ENCODE measurements at places on chromosomes 7 and 10.

- DNase-seq = no peak
Observed at GRCh38 chr7:99326408-99326782, 697 bp downstream of the ARPC1A start.

DNA sequence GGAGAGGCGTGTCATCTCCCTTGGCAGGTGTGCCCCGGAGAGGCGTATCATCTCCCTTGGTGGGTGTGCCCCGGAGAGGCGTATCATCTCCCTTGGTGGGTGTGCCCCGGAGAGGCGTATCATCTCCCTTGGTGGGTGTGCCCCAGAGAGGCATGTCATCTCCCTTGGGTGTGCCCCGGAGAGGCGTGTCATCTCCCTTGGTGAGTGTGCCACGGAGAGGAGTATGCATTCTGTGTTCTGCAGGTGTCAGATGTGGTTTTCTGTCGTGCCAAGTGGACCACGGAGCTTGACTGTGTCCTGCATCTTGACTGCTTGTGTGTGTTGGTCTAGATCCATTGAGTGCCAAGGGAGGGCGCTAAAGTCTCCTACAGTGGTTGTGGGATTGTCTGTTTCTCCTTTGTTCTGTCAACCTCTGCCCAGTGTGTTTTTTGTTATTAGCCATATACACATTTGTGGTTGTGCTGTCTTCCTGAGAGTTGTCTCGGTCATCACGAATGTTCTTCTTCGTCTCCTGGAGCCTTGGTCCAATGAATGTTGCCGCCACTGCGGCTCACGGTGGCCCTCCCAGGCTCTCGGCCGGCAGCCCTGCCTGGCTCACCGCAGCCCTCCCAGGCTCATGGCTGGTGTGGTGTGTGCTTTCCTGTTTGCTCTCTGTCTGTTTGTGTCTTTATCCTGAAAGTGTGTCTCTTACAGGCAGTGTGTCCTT lies 96.8 kb downstream of the INPP5A start:
- DNase-seq = no peak

GRCh38 chr10:24346877-24347519 lies 138.1 kb downstream of the KIAA1217 start:
- no peak for DNase-seq

DNA sequence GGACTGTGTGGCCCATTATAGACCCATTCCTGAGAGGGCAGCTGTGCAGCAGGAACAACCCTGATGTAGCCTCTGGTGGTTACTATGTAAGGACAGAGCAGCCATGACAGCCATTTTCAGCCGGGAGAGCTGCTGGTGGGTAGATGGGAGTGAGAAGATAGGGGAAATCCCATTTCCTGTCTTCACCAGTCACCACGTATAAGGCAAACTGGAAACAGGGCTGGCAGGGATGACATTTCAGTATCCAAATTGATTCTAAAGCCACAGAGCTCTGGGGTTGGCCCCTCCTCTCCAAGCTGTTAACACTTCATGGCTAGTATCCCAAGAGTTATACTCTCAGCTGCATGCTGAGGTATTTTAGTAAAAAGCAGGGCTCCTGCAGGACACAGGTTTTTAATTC lies 15.2 kb upstream of the FZD1 start:
- DNase-seq = no peak

DNA sequence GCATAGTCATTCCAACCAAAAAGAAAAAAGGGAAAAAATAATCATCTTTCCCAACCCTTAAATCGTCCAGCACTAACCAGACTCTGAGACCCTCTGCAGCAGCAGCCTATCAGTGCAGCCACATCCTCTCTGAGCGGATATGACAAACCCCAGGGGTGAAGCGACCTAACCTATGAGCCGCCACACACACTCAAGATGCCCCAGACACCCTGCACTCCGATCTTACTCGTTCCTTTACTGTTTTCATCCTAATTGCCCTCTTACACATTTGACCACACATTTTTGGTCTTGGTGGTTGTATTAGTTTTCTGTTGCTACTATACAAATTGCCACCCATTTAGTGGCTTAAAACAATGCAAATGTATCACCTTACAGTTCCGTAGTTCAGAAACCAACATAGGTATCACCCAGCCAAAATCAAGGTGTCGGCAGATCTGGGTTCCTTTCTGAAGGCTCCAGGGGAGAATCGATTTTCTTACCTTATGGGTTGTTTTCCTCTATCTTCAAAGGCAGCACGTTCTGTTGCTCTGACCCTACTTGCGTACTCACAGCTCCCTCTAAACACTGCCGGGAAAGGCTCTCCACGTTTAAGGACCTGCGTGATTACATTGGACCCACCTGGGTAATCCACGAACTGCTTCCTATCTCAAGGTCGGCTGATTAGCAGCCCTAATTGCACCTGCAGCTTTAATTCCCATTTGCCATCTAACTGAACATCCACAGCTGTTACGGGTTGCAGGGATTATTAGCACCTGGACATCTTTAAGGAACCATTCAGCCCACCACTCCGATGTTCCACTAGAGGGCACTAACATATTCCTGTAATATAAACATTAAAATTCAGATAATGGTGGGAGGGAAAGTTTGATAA lies 37.3 kb upstream of the PRSS1 start:
- no peak for DNase-seq

DNA sequence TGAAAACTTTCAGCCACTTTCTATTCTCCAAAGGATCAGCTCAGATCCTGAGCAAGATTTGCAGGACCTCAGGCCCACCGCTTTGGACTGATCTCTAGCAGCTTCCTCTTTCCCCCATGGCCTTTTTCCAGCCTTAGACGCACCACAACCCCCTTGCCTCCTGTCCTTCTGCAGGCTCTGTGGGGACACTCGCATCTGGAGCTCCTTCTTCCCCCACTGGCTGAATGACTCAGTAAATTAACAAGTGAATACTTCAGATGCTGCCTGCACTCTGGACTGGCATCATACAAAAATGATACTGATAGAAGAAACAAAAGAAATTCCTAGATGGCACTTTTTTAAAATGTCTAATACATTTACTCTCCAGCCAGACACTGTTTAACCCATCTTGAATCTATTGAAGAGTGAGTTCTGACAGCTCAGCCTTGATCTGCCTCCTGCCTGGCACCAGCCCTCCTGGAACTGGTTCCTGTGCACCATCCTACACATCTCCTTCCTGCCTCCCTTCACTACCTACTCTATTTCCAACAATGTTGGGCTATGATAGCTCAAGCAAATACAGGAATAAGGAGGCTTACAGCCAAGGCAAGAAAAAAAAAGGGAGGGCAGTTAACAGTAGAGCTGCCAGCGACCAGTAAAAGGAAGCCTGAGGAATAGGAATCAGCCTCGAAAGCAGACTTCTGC lies 3.3 kb downstream of the FRMPD2 start:
- no peak for DNase-seq

GRCh38 chr7:96526496-96526895 lies 183.2 kb downstream of the SEM1 start:
- DNase-seq = no peak

- DNase-seq = no peak
Observed at GRCh38 chr10:61701706-61702105, 39.0 kb downstream of the CABCOCO1 start.

- peak; percentile 36 for DNase-seq
Observed at GRCh38 chr10:128567551-128567950, 441.3 kb upstream of the MKI67 start.

DNA sequence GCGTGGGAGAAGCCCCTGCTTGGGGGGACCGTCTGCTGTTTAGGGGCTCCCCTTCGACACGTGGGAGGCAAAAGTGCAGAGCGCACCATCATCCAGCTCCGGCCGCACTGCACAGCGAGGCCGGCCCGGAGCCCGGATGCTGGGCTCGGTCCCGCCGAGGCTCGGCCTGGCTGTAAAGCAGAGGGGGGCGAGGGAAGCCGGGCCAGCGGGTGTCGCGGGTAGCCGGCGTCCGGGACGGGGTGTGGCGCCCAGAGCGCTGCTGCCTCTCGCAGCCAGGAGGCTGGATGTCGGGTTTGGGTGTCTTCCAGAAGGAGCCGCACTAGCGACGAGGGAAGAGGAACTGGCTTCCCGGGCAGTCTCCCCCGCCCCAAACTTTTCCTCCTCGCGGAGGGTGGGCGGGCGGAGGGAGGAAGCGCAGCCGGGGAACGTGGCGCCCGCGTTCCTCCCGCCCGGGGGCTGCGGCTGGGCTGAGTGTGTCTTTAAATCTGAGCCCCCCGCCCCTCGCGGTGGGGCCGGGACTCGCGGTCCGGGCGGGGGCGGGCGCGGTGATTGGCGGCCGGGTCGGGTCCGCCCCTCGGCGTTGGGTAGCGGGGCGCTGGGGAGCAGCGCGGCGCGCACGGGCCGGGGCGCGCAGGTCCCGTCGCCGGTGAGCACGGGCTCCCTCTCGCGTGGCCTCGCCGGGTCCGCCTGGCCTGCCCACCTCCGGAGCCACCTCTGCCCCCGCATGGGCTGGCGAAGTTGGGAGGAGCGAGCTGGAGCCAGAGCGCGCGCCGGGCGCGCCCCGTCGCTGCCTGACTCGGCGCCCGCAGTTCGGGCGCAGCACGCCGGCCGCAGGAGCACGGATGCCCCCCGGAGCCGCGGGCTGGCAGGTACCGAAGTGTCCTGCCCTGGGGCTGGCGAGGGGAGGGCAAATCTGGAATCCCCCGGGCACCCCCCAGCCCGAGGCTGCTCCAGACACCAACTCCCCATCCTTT lies at the start of gene PALD1:
PALD1 (plus strand) TSS at position 577 of the 974 bp plus-strand sequence. CDS start 47,185 bp downstream, outside the sequence.
- DNase-seq = peak; percentile 79

DNA sequence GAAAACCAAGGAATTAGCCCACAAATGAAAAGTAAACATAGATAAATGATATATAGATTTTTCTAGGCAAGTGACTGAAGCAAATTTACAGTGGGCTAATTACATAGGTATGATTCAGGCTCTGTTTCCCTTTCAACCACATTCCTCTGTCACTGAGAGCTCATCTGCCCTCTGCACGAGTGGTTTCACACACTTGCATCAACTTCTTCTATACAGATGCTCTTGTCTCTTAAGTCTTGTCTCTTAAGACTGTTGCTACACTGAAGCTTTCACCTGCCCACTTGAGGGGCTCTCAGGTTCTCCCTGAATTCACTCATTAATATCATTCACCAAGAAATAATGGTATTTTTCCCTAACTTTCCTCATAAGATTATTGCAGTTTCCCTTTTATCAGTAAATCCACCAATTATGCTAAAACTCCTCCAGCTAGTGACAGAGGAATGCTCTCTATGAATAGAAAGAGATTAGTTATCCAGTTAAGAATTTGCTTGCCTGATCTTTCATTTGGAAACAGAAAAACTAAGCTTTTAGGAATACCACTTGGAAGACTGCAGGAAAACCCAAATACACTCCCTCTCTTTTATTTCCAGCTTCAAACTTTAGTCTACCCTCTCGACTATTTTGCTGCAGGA lies 95.7 kb downstream of the ELAPOR2 start:
- no peak for DNase-seq

Data from type B pancreatic cell (in vitro differentiated cells).